Aorta (tissue), 5 donors: ENCODE measurements at places on chromosomes 6 and 20. TPM values are rescaled to one million over a fixed set of nuclear protein-coding genes. Genes with fewer than 3 reads are reported as not detected.

PTPRT gene
- total RNA-seq, result 0.19 TPM

SLC17A1 gene
- not detected for total RNA-seq

PNPLA1 gene
- total RNA-seq, result 0.23 TPM

TREML1 gene
- total RNA-seq, result 1.2 TPM

SLC4A11 gene
- total RNA-seq, result 0.63 TPM

ZBTB46 gene
- 22.7 TPM for total RNA-seq

CFAP206 gene
- 0.45 TPM for total RNA-seq

LPIN3 gene
- 22.6 TPM for total RNA-seq

AHI1 gene
- 44.9 TPM for total RNA-seq

OR2B6 gene
- total RNA-seq, result not detected

FYN gene
- 162 TPM for total RNA-seq

MYB gene
- 0.87 TPM for total RNA-seq

MYBL2 gene
- 0.84 TPM for total RNA-seq

POM121L2 gene
- total RNA-seq, result not detected

BCAS1 gene
- 2.5 TPM for total RNA-seq

F13A1 gene
- 421 TPM for total RNA-seq

XKR7 gene
- not detected for total RNA-seq

HLA-DMB gene
- 73.1 TPM for total RNA-seq

GHRH gene
- total RNA-seq, result not detected

ATP6V1G2 gene
- total RNA-seq, result 1.3 TPM

- DNase-seq, result no peak
These were observed 587.2 kb downstream of the EPM2A start for GRCh38 chr6:145147981-145148749.

- no peak for DNase-seq
These were observed 31.3 kb downstream of the ZFAND3 start for GRCh38 chr6:37850728-37851285.

- DNase-seq, result peak; percentile 96
These were observed 130.5 kb downstream of the CEBPB start for GRCh38 chr20:50320901-50321796.

DNA sequence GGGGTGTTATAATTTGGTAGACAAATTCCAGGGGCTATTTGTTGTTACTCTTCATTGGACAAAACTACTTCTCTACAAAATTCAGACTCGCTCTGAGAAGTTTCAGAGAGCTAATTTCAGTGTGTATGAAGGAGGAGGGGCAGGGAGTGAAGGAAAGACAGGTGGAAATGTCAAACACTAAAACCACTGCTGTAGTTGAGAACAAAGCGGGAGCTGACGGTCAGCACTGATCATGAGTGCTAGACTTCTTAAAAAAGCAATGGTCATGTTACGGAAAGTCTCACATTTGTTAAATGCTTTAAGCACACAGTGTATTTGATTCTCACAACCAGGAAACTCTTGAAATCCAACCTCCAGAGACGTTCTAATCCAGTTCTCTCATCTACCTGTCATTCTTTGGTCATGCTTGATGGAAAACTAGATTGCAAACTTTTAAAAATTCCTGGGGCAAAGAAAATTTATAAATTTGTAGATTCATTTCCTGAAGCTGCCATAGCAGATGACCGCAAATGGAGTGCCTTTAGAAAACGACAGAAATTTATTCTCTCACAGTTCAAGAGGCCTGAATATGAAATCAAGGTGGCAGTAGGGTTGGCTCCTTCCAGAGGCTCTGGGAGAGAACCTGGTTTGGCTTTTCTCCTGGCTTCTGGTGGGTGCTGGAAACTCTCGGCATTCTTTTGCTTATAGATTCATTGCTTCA, 100.7 kb upstream of the CARMIL1 start:
- no peak for DNase-seq

DNA sequence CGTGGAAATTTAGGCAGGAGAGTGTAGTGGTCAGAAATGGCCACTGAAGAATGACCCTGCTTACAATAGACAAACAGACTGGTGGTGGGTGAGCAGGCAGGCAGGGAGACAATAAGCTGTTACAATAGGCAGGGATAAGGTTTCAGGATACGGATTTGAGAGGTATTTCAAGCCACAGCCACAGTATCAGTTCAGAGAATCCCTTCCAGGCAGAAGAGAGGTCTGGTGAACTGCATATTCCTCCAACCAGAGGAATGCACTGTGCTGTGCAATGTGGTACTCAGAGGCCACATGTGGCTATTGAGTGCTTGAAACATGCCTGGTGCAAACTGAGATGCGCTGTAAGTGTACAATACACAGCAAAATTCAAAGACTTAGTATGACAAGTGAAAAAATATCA, 20.6 kb downstream of the RMND1 start:
- no peak for DNase-seq

- DNase-seq, result no peak
These were observed 189.4 kb downstream of the ZFP64 start for GRCh38 chr20:52001999-52002666.

GRCh38 chr6:158622545-158623190, 21.9 kb downstream of the DYNLT1 start:
- no peak for DNase-seq

- DNase-seq, result no peak
These were observed 311.9 kb upstream of the EPHA7 start for GRCh38 chr6:93731306-93731705.

GRCh38 chr20:44422083-44422482, 53.6 kb upstream of the TTPAL start:
- peak; percentile 40 for DNase-seq

- no peak for DNase-seq
These were observed 9.9 kb downstream of the BAG2 start for GRCh38 chr6:57182017-57182432.

DNA sequence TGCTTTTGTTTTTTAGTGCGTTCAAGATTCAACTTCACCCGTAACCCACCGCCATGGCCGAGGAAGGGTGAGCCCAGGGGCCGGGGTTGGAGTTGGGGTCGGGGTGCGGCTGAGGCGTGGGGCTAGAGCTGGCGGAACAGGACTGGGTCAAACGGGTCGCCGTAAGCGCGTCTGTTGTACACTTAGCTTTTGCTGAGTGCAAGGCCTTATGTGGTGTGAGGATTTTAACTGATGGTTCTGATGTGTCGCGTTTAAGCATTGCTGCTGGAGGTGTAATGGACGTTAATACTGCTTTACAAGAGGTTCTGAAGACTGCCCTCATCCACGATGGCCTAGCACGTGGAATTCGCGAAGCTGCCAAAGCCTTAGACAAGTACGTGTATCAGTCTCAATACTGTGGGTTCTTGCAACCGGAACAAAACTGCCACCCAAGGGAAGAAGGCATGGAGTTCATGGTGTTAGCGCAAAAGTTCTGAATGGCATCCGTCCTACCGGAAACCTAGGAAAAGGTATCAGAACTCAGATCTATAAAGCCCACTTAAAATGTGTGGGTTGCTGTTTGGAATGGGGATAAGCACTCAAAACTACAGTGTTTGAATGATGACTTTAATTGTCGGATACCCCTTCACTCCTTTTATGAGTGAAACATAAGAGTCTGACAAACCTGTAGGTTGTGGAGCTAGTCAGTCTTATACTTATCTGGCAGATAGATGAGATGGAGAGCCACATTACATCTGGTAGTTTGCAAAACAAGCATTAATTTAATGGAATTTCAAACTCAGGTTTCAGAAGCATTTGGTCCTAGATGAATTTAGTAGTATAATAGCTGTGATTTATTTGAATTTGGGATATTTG, 574 bp downstream of the RPS12 start:
- DNase-seq, result no peak

DNA sequence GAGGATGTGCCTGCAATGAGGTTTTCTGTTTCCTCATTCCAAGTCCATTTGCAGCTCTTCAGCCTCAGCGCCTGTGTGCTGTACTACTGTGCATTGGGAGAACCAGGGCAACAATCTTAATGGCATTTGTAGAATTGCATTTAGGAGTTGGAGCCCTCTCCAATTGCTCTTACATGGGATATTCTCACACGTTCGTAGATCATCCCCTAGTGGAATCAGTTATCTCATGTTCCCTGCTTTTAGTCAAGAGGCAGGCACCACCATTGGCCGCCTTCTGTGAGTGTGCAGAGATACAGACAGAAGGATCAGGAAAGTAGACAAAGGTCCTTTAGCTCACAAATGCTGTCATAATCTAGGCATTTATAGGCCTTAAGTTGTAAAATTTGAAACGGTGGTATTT, 84.2 kb upstream of the RGS17 start:
- no peak for DNase-seq

GRCh38 chr6:42260972-42261371, 43.3 kb upstream of the MRPS10 start:
- no peak for DNase-seq

DNA sequence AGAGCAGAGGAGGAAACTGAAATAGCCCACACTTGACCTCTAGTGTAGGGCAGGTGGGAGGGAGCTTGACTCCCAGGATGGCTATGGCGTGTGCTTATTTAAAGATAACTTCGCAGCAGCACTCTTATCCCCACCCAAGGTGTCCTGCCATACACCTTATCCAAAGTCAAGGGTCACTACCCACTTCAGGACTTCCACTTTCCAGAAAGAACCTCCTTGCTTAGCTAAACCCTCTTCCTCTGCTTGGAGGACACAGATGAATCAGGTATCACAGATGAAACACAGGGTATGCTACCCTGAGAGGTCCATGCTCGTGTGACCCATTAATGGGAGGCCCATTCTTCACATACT, 2.3 kb downstream of the RIN2 start:
- no peak for DNase-seq

- peak; percentile 5 for DNase-seq
These were observed 145.9 kb downstream of the CDC5L start for GRCh38 chr6:44533421-44533820.

DNA sequence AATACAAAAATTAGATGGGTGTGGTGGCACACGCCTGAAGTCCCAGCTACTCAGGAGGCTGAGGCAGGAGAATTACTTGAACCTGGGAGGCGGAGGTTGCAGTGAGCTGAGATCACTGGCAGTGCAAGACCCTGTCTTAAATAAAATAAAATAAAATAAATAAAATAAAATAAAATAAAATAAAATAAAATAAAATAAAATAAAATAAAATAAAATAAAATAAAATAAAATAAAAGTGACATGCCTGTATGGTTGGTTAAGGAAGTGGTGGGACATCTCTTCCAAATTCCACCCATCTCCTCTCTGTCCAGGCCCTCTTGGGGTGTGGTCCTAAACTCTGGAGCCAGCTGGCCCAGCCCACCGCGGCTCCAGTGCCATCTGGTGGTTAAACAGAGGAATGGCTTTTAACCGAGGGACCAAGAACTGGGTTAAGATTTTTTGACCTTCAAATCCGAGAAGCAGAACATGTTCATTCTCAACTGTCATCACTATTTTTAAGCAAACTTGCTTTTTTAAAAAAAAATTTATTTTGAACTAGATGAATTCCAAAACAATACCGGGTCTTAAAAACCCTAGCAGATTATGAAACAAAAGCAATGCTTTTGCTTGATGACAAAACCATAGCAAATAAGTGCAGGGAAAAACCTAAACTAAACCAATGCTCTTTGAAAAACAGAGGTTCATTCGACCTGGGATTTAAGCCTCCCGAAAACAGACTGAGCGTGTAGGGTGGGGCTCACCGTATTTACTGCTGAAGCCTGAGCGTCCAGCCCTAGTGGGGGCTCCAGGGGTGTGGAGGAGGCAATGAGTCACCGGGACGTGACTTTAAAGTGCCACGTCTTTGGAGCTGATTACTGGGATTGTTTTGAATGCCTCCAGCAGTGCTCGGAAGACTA, 68.8 kb downstream of the CDC5L start:
- DNase-seq, result no peak

DNA sequence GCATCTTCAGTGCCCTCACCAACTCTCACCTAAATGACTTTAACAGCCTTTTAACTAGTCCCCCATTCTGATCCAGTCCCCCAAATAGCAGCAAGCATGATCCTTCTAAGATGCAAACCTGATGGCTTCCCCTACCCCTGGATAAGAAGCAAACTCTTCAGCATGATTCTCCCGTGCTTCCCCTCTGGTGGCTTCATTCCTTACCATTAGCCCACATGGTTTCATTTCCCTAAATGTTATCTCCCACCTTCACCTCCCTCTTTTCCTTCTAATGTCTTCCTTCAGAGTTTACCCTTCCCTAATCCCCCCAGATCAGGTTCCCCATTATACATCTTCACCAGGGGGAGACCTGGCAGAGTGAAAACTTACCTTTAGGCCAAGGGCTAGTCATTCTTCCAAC, 4.0 kb upstream of the RAB5IF start:
- DNase-seq, result no peak

DNA sequence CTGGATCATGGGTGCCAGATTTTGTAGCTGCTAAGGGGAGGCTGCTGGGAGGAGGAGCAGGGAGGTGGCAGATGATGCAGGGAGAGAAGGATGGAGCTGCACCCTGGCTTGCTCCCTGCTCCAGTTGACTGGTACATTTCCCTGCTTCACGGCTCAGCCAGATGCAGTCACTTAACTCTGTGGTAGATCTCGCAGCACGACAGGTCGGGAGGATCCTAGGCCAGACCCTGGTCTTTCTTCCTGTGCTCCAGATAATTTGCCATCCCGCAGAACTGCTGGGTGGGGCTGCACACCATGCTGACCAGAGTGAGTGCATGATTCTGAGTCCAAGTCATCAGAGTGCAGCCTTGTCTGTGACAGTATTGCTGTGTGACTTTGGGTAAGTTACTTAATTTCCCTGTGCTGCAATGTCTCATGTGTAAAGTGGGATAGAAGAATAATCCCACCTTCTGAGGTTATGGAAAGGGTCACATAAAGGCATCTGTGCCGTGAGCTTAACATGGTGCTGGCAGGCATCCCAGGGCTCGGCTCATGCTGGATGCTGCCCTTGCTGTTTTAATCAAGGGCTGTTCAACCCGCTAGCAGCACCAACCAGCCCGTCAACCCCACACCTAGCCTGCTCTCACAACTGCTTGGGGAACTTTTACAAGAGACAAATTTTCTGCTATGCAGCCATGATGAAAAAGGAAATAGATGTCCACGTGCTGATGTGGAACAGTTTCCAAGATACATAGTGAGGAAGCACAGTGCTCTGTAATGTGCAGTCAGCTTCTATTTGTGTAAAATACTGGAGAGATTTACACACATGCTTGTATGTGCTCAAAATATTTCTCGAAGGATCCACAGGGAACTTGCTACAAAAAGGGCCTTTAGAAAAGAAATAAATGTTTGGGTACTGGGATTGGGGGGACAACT, 257.9 kb downstream of the CDH26 start:
- no peak for DNase-seq

- DNase-seq, result no peak
These were observed 103.2 kb upstream of the EMILIN3 start for GRCh38 chr20:41469868-41470267.

GRCh38 chr6:33313105-33313708, 671 bp downstream of the TAPBP start:
- DNase-seq, result no peak

GRCh38 chr6:31567531-31568370, 4.3 kb upstream of the LTA start:
- no peak for DNase-seq

- no peak for DNase-seq
These were observed 12.7 kb downstream of the ABCF1 start for GRCh38 chr6:30583921-30584320.

GRCh38 chr20:44543358-44543757, 21.5 kb upstream of the SERINC3 start:
- DNase-seq, result no peak
